ENCODE measurements at places on chromosomes 12 and 14. TPM values are rescaled to one million over a fixed set of nuclear protein-coding genes. Genes with fewer than 3 reads are reported as not detected.

OAS2 gene
- 6.6 TPM for polyA plus RNA-seq

DNA sequence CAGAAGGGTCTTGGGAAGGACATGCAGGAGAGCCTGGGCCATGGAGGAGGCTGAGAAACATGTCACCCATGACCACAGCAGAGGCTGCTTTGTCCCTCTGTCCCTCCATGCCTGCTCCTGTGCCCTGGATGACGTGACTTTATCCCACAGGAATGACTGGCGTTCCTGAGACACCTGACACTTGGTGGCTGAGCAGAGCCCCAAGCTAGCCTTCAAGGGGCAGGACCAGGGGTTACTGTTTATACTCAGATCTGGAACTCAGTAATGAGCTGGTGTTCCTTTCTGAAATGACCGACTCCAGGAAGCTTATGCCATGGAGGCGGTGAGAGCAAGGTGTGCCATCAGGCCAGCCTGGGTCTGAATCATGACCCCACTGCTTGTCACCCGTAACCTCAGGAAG, 44.2 kb downstream of the ZFP36L1 start:
- no peak for DNase-seq

TEX22 gene
- 3.9 TPM for polyA plus RNA-seq

- DNase-seq, result no peak
Observed at GRCh38 chr12:112716099-112717093, 75.2 kb upstream of the RPH3A start.

DNA sequence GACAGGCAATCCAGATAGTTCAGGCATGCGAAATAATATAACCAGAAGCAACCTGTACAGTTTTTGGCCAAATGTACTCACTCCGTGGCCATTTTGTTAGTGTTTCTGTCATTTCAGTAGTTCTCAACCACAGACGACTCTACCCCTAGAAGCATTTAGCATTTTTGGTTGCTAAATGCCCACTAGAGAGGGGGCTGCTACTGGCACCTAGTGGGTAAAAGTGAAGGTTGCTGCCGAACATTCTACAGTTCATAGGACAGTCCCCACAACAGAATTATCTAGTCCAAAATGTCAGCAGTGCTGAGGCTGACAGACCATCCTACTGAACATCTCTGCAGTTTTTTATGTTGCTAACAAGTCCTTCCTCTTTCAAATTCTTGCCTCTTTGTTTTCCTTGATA, 107.4 kb downstream of the TSHR start:
- DNase-seq, result peak; percentile 1

CYP46A1 gene
- polyA plus RNA-seq, result 4.6 TPM

GRCh38 chr14:32352631-32353030, 23.5 kb downstream of the AKAP6 start:
- DNase-seq, result no peak

TSHR gene
- 0.16 TPM for polyA plus RNA-seq

FAM90A1 gene
- polyA plus RNA-seq, result 1.3 TPM

TPPP2 gene
- 3.7 TPM for polyA plus RNA-seq

DNA sequence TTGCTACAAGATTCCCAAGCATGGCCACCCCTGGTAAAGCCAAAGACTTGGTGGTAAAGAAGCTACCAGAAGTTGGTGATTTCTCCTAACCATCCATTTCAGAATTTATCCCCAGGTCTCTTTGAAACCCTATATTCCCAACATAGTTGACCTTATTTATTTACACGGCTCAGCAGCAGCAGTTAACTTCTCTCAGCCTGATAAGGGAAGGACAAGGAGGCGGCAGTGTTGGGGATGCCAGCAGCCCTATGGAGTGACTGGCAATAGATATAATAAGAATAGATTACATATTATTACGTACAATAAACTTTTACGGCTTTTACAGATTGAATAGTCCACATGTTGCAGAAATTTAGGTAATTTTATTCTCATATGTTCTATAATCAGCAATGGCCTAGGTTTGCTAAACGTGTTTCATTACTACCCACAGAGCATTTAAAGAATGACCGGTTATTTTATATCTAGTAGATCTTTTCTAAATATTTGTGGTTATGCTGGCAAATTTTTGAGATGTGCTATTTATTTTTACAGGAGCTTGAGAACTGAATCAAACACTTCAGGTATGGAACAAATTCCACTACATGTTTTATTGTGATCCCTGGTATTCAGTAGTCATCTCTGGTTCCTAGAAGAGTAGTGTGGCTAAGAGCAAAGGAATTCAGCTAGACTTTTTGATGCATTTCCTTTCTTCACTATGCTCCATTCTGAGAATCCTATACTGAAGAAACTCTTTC, 19.8 kb upstream of the PALS1 start:
- DNase-seq, result no peak

GRCh38 chr14:100474196-100474595, 113.0 kb downstream of the BEGAIN start:
- DNase-seq, result no peak

- DNase-seq, result peak; percentile 5
Observed at GRCh38 chr12:81859521-81859920, 100.4 kb upstream of the PPFIA2 start.

DNA sequence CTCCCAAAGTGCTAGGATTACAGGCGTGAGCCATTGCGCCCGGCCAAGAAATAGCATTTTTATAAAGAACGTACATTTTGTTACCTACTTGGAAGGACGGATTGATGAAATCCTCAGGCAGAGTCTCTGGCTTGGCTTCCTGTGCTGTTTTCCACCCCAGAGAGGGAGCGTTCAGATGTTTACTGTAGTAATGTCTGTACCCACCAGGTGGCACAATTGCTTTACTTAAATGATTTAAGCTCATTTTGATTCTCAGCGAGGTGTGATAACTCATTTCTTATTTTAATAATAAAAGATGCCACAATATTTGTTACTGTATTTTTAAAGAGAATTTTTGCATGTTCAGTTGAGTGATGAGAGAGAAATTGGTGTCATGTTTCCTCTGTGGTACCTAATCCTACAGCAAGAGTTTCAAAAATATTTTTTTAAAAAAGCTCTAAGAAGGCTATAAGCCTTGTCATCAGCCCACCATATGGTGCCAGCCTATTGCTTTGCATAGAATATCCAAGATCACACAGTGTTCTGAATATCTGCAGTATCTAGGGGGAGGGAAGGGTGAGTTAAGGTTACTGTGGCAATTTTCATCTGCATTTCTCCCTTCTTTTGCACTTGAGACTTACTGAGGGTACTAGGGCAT, 82.6 kb upstream of the TRAF3 start:
- peak; percentile 58 for DNase-seq

DNA sequence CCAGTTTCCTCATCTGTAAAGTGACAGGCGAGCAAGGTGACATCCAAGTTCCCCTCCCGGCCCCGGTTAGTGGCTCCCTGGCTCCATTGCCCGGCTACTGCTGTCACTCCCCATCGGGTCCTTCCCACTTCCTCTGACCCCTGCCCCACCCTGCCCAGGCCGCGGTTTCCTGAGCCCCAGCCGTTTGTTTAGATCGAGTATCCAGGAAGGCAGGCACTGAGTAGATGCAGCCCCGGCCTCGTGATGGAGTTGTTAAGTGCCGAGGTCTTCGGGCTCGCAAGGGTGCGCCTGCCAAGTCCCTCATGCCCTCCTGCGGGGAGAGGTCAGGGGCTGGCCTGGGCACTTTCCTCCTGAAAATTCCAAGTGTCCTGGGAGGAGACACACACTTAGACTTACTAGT, 55.4 kb downstream of the TEAD4 start:
- DNase-seq, result no peak

DNA sequence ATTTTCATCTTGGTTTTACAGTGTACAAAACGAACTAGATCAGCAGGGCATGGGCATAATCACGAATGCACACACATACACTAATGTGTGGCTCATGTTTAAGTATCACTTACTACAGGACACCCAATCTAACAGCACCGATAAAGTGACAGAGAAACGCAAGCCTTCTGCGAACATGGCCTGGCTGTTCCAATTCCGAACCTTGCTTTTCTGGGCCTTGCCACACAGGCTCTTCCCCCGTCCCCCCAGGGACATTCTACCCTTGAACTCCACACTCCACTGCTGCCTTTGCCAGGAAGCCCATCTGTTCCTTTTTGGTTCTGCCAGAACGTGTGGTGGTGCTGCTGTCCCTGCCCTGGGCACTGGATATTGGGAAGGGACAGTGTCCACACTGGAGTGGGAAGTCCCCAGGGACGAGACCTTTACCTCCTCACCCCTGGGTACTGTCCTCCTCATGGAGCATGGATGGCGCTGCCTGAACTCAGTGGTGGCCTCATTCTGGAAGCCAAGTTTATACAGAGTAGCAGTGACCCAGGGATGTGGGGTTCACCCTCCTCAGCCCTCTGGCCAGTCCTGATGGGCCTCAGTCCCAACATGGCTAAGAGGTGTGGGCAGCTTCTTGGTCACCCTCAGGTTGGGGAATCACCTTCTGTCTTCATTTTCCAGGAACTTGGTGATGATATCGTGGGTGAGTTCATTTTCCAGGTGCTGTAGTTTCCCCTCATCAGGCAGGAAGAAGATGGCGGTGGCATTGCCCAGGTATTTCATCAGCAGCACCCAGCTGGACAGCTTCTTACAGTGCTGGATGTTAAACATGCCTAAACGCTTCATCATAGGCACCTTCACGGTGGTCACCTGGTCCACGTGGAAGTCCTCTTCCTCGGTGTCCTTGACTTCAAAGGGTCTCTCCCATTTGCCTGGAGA, 7.9 kb downstream of the SERPINA1 start:
- no peak for DNase-seq

- DNase-seq, result no peak
Observed at GRCh38 chr14:98014851-98015615, 1217.9 kb downstream of the VRK1 start.

GRCh38 chr12:14643251-14643650, 53.1 kb downstream of the GUCY2C start:
- DNase-seq, result no peak

DNA sequence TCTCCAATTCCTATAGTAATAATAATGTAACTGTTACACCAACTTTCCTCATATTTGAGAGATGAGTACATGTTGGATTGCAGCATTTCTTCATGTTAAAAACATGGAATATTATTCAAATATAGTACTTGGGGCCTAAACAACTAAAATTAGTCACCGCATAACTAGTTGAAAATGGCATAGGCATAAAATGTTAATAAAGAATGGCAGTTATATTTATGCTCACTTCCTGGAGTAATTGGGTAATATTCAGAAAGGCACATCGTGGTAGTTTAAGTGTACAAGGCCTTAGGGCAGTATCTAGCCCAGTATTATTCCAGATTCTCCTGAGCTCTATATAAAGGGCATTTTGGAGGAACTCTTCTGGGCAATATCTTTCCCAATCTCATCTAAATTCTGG, 46.0 kb downstream of the ERGIC2 start:
- no peak for DNase-seq

DNA sequence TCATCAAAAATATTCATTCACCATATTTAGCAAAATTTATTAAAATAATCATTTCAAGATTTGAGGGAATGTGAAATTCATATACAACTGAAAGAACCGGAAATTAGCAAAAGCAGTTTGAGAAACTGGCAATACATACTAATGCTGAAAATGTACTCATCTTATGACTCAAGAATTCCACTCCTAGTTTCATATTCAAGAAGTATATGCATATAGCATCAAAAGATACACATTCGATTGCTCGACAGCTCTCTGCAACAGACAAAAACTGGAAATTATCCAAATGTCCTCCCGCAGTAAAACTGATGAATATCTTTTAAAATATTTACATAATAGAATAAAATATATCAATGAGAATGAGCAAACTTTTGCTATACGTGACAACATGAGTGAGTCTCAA, 189.2 kb upstream of the MGAT4C start:
- no peak for DNase-seq

DNA sequence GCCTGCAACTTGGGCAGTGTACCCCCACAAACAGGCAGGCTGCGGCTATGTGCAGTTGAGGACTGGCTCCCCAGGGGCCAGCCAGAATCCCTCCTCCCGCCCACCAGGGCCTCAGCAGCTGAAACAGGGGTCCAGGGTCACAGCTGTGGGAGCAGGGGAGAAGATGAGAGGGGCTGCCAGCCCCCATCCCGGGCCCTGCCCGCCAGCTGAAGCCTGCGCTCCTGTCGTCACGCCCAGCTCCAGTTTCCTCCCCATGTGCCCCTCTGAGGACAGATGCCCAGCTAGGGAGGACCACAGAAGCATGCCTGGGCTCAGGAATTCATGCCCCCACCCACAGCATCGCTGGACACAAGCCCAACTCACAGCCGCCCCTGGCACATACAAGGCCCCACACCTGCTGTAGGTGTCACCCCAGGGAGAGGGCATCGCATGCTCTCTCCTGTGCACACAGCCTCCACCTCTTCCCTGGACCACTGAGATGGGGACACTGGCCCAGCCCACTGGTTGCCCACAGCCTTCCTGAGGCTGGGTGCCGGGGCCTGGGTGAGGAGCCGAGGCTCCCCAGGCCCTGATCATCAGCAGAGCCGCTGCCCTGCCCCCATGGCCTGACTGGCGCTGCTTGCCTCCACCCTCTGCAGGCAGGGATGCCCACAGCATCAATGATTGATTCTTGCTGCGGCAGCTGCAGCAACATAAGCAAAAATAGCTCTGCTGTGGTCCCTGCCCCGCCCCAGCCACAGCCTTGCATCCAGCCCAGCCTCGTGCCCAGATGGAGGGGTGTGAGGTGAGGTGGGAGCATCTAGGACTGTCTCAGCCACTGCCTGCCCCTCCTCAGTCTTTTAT, 3.7 kb upstream of the CLBA1 start:
- DNase-seq, result no peak

DNA sequence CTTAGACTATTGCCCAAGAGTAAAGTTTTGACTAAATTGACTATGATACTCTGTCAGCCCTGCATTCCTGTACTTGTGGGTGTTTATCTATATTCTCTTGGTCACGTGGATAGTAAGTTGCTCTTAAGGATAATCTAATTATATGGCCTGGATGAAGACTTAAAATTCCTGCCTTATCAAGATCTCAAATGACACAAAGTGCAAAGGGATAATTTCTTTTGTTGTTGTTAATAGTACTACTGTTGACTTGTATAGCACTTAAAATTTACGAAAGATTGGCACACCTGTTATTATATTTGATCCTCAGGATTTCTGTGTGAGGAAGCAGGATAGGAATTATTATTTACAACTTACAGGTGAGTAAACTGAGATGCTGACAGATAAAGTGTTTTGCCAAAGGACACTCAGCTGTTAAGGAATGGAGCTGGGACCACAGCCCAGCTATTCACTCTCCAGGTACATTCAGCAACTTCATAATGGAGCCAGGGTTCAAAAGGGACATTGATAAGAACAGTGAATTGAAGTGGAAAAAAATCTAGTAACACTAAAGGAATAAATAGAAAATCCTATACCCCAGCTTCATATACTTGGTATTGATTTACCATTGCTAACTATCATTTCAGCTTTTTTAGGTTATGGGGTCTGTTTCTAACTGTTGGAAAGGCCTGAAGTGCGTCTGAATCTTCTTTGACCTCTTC, 53.4 kb upstream of the EVL start:
- no peak for DNase-seq

KRT79 gene
- polyA plus RNA-seq, result not detected

CFAP54 gene
- polyA plus RNA-seq, result 4.6 TPM

- DNase-seq, result no peak
Observed at GRCh38 chr12:69651922-69652321, 41.2 kb upstream of the LRRC10 start.

DNA sequence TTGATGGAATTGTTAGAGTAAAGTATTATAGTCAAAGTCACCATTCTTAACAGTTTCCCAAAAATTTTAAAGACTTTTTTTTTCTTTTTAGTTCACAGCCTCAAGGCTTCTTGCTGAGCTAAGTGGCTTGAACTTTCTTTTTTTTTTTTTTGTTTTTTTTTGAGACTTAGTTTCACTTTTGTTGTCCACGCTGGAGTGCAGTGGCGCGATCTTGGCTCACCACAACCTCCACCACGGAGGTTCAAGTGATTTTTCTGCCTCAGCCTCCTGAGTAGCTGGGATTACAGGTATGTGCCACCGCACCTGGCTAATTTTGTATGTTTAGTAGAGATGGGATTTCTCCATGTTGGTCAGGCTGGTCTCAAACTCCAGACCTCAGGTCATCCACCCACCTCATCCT, 92.8 kb downstream of the SETD3 start:
- DNase-seq, result no peak

All from renal cortex interstitium (tissue), 15 donors.